ENCODE measurements at places on chromosomes 6 and 20.

GRCh38 chr20:13744352-13744751, 40.4 kb downstream of the ESF1 start:
- no peak for DNase-seq

DNA sequence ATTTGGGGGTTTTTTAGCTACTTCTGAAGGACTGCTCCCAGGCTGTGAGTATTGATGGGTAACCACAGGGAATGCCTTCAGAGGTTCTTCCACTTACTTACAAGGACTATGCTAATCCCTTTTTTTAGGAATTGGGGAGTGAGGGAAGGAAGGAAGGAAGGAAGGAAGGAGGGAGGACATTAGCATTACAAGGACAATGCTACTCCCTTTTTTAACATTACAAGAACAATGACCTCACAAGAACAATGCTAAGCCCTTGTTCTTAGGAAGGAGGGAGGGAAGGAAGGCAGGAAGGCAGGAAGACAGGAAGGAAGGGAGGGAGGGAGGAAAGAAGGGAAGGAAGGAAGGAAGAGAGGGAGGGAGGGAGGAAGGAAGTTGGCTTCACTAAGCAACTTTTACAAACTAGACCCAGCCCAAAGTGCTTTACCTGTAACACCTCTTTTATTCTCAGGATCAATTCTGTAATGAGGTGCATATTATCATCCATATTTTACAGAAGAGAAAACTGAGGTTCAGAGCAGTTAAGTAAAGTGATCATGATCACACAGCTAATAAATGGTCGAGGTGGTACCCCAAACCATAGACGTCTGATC, 446.8 kb upstream of the JARID2 start:
- no peak for DNase-seq

DNA sequence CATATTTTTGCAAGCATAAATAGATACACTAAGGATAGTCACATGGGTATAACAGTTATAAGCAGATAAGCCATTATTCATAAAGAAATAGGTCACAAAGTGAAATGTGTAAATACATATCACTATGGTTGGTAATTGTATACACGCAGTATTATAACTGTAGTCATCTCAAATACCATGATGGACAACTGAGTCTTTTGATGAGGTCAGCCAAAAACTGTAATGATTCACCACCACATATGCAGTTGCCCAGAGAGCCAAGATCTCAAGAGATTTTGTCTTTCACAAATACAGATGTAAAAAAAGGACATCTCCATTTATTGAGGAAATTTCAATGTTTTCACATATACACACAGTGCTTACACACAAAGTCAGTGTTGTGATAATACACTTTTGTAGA, 28.3 kb downstream of the ZNF292 start:
- DNase-seq, result no peak

GRCh38 chr6:87100216-87100615, 5.3 kb upstream of the CGA start:
- DNase-seq, result no peak

DNA sequence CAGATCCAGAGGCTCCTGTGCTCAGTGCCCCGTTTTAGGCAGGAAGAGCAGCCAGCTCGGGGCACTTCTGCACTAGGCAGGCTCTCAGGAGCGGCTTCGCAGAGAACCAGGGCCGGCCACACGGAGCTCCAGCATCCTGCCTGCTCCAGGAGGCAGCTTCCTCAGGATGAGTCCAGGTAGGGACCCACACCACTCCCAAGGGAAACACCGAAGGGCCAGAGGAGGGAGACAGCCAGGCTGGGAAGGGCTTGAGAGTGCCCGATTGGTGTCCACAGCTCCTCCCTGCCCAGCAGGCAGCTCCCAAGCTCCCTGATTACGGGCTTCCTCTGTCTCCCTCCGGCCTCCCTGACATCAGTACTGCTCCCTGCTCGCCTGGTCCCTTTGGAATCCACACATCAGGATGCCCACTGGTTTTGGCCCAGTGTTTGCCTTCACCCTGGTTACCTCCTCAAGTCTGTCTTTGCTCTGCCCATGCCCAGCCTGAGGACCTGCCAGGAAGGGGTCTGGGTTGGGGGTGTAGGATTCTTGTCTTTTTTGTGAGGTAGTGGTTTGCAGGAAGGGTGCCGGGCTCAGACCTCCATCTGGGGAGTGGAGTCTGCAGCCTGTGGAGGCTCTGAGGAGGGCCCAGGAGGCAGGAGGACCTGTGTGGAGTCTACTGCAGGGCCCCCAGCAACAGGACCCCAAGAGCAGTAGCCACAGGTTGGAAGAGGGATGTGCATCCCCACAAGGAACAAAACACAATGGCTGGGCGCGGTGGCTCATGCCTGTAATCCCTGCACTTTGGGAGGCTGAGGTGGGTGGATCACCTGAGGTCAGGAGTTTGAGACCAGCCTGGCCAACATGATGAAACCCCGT, 11.2 kb upstream of the PYGB start:
- DNase-seq, result no peak

- DNase-seq, result no peak
Measured at GRCh38 chr6:131163886-131164285, 28.6 kb downstream of the AKAP7 start.

DNA sequence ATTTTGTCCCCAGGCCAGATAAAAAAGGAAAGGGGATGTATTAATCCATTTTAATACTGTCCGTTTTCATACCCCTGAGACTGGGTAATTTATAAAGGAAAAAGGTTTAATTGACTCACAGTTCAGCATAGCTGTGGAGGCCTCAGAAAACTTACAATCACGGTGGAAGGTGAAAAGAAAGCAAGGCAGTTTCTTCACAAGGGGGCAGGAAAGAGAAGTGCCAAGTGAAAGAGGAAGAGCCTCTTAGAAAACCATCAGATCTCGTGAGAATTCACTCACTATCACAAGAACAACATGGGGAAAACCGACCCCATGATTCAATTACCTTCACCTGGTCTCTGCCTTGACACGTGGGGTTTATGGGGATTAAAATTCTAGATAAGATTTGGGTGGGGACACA, 152.5 kb downstream of the IBTK start:
- DNase-seq, result no peak

DNA sequence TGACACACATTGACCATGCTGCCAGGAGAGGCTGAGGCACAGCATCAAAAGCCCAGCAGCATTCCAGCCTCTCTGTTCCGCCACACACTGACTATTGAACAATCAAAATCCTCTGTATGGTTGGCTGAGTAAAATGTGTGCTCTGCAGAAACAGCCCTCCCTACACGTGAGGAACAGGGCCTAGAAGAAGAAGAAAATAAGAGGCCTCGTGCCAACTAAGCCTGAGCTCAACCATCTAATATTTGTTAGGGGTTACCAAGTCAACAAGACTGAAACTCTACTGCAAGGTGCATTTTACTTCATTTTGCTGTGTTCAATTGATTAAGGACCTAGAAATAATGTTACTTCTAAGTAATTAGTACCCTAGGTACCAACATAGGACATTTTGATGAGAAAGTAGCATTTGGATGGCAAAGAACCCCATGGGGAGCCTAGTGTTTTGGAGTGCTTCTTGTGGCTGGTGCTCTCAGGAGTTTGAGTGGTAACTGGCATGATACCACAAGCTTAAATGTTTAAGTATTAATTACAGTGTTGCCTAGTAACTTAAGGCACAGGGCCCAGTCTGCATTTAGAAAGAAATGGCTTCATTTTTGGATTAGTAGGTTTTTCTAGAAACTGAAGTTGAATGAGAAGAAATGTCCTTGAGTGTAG, 146.6 kb upstream of the PLN start:
- DNase-seq, result no peak

GRCh38 chr20:5705827-5706226, 44.4 kb upstream of the SHLD1 start:
- DNase-seq, result no peak

- DNase-seq, result no peak
Measured at GRCh38 chr6:157546321-157546720, 165.3 kb downstream of the ZDHHC14 start.

GRCh38 chr6:128069188-128069587, 168.3 kb upstream of the THEMIS start:
- no peak for DNase-seq

- DNase-seq, result no peak
Measured at GRCh38 chr6:75085931-75086635, 119.8 kb downstream of the COL12A1 start.

- no peak for DNase-seq
Measured at GRCh38 chr6:105227295-105227767, 47.5 kb upstream of the POPDC3 start.

- peak; percentile 63 for DNase-seq
Measured at GRCh38 chr6:109187399-109188114, 92.2 kb downstream of the CEP57L1 start.

- DNase-seq, result no peak
Measured at GRCh38 chr20:4898282-4899244, 102.7 kb downstream of the SLC23A2 start.

- DNase-seq, result no peak
Measured at GRCh38 chr6:167947716-167948115, 49.8 kb upstream of the KIF25 start.

GRCh38 chr6:101534821-101535220, 141.3 kb downstream of the GRIK2 start:
- DNase-seq, result no peak

DNA sequence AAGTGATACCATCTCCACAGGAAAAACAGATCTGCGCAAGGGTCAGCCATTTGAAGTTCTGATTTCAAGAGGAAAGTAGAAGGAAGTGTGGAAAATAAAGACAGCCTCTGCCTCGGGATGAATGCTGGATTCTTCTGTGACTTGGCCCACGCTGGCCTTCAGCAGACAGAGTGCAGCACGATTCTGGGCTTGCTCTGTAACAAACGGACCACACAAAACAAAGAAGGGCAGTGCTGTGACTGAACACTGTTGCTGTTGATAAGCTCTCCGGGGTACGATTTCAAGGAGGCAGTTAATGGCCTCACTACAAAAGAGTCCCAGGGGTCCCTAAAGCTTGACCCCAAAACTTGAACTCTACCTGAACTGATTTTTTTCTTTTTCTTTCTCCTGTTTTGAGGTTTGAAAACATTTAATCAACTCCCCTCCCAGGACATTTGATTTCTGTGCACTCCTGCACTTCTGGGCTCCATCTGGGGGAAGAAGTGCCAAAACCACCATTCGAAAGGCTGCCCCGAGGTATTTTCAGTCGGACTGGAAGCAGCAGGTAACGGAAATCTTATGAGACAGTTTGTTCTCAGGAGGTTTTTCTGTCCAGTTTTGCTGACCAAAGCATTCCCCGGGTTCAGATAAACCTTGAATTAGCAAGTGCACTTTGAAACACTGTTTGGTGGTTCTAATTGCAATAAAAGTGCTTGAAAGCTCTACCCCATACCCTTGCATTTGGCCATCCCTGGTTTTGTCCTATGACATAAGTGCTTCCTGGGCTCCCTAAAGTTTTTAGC, 189.6 kb downstream of the MYLK4 start:
- DNase-seq, result no peak

DNA sequence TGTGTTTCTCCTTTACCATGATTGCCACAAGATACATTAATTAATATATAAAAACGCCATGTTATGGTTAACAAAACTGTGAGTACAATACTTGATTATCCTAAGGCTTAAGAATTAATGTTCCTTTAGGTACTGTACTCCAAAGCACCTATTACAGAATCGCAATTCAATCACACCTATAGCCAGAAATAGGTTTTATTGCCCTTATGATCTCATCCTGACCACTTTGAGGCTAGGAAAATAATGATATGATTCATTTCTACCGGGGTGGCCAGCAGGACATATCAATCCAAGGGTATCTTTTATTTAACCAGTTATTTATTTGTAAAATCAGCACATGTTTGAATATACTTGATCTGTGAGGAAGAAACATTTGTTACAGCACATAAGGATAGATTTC, 396.6 kb upstream of the GJE1 start:
- no peak for DNase-seq

DNA sequence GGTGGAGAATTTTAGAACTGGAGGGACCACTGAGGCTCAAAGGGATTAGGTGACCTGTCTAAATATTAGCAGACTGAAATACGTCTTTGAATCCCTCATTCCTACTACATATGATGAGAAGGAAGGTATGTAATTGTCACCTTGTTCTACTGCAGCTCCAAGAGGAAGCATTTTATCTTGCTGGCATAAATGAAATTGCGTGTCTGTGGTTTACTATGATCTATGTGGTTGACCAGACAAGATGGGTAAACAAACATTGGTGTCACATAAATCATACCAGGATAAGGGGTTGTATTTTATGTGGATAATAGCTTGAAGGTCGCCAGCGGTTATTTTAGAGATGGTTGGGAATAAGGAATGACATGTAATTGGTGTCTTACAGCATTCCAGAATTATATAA, 78.2 kb downstream of the LAMA4 start:
- DNase-seq, result no peak

DNA sequence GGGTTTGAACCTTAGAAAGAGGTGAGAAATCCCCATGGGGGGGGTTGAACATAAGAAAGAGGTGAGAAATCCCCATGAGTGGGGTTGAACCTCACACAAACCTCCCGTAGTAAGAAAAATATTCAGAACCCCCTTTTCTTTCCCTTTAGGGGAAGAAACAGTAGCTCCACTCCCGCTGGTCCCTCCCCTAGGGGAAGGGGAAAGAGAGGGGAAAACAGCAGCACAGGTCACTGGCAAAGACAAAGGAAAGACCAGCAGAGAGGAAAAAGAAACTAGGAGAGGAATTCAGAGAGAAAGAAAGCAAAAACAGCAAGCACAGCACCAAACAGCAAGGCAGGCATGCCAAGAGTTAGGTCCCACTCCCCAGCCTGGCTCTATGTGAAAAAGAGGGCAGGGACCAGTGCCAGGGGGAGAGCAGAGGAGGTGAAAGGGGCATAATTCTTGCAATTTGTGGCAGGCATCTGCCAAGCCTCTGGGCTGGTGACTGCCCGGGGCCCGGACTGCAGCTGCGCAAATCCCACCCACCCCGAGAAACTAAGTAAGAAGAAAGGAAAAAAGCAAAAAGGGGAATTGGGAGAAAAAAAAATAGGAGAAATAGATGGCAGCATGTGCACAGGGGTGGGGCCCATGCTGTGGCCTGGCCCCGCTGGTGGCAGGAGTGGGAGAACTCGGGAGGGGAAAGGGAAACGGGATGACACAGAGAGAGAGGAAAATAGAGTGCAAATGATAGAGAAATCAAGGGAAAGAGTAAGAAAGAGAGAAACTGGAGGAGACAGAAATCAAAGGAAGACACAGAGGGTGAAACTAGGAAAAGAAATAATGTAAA, 15.1 kb upstream of the GOPC start:
- DNase-seq, result no peak

GRCh38 chr6:109877028-109878004, 100.8 kb upstream of the GPR6 start:
- DNase-seq, result no peak

DNA sequence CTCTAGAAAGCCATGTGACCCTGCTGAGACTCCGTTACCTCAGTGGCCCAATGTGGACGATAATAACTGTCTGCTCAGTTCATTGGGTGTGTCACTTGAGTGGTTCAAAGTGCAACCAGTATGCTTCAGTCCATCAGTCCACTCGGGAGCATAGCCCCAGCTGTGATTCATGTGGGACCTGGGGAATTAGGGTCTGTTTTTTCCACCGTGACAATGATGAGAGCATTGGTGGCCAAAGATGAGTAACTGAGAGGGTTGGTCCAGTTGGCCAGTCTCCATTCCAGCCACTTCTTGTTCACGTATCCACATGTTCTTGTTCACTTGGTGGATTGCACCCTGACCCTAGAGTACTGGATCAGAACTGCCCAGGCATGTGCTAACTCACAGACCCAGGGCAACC, 403.6 kb downstream of the CD83 start:
- no peak for DNase-seq

- DNase-seq, result no peak
Measured at GRCh38 chr6:42026540-42026939, 23.8 kb upstream of the TAF8 start.

Data from activated CD4-positive, alpha-beta T cell treated with anti-CD3 and anti-CD28 coated beads, Interleukin-2, amount 10 ng/mL, durations not matched to agents 7 days and 5 days (primary cell).